Esophagus (tissue), 2 donors: ENCODE measurements at places on chromosomes 5 and 9. TPM values are rescaled to one million over a fixed set of nuclear protein-coding genes. Genes with fewer than 3 reads are reported as not detected.

Gene TXNDC8
- polyA plus RNA-seq, result not detected

Gene MARCHF11
- not detected for polyA plus RNA-seq

Gene C9orf50
- 0.05 TPM for polyA plus RNA-seq

Gene NTNG2
- 0.18 TPM for polyA plus RNA-seq

Gene INSL6
- polyA plus RNA-seq, result not detected

Gene SLC4A9
- 0.20 TPM for polyA plus RNA-seq

Gene GRXCR2
- polyA plus RNA-seq, result 0.02 TPM

Gene JAKMIP2
- 0.10 TPM for polyA plus RNA-seq

Gene SLC27A6
- 0.98 TPM for polyA plus RNA-seq
